ENCODE measurements at places on chromosomes 5 and 9.

DNA sequence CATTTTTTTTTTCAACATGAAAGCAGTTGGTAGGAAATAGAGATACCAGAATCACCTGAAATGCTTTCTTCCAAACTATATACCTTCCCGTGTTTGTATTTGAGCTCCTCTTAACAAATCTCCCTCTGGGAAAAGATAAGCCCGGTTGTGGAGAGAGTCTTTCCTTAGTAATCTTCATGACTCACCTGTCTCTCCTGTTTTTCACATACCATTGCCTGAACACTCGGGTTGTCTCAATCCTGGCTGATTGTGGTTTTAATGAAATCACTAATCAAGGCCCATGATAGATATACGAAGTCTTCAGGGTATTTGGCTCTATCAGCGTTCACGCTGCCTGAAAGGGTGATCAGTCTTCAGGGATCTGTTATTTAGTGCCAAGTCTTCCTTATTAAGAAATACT lies 136.7 kb downstream of the MAN2A1 start:
- DNase-seq = no peak

DNA sequence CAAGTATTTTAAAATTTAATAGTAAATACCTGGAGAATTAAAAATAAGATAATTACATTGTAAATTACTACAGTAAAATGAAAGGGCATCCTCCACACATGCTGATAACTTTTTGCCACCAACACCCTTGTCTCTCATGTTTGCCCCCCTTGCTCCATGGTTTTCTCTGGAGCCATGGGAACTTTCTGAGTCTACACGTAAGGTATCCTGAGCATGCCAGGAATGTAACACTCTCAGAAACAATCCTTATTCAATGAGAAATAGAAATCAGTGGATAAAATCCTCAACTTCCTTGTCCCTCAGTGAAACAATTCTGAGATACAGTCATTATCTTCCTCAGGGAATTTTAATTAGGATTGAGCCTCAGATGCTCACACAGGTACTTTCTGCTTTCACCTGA lies 108.9 kb downstream of the IZUMO3 start:
- DNase-seq = no peak

DNA sequence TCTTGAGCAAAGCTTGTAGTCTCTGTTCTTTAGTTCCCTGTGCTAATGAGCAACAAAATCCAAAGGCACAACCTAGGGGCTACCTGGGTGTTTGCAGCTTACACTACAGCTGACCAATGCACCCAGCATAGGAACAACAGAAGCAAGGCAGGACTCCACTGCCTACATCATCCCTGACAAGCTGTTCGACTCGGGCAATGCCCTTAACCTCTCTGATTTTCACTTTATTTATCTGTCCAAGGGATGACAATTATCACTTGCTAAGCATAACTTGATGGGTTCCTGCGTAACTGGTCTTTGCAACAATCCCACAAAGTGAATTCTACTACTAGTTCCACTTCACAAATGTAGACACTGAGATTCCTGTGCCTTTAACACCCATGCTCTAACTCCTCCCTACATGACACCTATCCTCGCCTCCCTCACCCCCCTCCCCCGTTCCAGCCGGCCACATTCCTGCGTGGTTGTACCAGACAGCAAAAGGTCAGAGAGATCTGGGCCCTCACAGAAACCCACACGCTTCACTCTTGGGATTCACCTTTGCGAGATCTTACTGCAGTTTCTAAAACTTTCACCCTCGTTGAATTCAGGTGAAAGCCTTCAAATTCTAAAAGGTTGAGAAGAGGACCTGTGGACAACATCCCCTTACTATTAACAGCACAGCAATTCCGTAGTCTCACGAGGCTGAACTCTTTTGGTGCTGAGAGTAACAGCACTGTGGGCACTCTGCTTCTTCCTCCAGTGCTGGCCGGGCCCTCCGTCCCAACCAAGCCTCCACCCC lies 995 bp downstream of the IPPK start:
- peak; percentile 57 for DNase-seq

- DNase-seq = no peak
These were observed 28.7 kb downstream of the CAST start for GRCh38 chr5:96690861-96691260.

- DNase-seq = no peak
These were observed 31.0 kb upstream of the SLC1A3 start for GRCh38 chr5:36575361-36575781.

- no peak for DNase-seq
These were observed 50.4 kb upstream of the RNF130 start for GRCh38 chr5:180121826-180122413.

DNA sequence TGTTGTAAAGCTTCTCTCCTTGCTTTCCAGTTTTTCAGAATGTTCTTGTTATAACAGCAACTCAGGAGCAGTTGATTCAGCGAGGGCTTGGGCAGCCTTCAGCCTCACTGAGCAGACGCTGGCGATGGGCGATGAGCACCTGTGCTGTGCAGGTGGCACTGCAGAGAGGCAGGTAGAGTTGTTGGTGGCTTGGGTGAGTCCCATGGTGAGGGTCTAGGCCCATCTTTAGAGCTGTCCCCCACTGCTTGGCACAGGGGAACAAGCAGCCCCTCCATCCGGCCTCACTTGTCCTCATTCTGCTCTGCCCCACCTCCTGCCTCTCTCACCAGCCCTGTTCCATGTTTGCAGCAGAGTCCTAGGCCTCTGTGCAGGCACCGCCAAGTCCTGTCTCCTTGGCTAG lies 6.1 kb upstream of the CXCL14 start:
- DNase-seq = no peak

DNA sequence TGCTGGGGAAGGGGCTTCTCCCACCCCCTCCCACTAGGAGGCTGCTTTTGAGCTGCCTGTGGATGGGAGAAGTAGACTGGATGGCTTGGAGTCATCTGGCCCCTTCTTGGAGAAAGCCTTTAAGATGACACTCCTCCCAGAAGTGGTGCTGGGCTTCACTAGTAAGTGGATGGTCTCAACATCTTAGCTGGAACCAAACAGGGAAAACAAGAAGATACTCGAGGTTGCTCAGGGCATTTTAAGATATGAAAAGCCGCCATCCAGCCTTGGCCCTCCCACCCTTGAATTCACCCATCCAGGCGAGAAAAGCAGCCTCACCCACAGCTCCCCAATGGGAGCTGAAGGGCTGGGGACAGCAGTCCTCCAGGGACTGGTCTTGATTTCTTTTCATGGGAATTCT lies 7.8 kb upstream of the SMIM32 start:
- no peak for DNase-seq

GRCh38 chr9:112069318-112070169 lies 105.6 kb downstream of the SUSD1 start:
- peak; percentile 41 for DNase-seq

DNA sequence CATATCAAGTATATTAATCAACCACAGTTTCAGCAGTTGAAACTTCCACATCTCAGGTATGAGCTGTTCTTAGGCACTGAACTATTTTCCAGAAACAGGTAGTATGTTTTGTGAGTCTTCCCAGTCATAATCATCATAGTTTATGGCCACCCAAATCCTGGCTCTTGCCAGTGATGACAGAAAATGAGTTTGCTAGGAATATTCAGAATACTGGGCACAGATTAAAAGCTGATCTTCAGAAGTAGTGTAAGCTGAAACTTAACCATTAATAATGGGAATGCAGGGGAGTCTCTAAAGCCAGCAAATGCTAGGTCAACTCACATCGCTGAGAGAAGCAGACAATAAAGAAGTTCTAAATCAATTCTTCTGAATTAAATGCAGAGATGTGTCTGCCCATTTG lies 64.5 kb downstream of the PLPP1 start:
- no peak for DNase-seq

DNA sequence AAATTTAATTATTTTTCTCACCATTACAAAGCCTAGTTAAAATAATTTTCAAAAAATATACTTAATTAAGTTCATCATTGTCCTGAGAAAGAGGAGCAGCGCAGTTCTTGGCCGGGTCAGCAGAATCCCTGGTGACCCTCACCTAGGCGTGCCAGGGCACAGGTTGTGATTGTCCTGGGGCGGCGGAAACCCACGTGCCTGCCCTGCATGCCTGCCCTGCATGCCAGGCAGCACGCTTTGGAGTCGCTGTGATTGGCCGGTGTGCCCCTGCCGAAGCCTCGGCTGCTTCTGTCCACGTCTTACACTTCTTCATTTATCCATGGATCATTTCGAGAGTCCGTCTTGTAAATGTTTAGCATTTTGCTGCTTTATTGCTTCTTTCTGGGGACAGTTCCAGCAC lies 25.6 kb downstream of the SLC12A2 start:
- DNase-seq = no peak

- no peak for DNase-seq
These were observed 31.5 kb downstream of the SLC6A3 start for GRCh38 chr5:1413611-1414241.

DNA sequence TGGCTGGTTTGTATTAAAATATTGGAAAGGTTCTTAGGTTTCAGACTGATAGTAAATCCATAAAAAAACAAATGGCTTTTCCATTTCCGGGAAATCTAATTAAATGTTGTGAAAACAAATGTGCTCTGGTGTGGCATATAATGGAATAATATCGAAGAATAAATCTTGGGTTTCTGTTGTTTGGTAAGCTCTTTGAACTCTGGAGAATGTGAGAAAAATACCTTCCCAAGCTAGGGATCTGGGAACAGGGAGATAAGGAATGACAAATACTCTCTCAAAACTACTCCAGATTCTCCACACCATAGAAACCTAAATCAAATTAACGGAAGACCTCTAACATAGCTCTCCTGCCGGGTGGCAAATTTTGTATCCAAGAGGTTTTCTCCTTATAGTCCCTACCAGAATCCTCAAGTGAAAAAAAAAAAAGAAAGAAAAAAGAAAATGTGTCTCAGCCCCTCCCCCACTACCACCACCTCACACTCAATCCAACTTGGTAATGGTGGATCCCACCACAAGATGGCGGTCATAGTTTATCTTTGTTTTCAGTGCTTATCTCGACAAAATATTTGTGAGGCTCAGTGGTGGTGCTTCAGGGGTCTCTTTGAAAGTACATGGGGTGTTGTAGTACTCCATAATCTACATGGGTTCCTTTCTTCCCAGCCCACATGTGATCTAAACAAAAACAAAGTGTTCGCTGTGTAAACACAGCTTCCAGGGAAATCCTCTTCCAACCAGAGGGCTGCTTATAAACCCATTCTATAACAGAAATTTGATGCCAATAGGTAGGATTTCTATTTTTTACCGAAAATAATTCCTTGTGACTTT lies 54.5 kb upstream of the FST start:
- DNase-seq = peak; percentile 24

GRCh38 chr9:26800322-26800721 lies 92.3 kb downstream of the CAAP1 start:
- no peak for DNase-seq

- DNase-seq = no peak
These were observed 100.0 kb downstream of the BASP1 start for GRCh38 chr5:17317473-17317872.

GRCh38 chr9:70829591-70830265 lies 291.7 kb downstream of the TRPM3 start:
- DNase-seq = no peak

DNA sequence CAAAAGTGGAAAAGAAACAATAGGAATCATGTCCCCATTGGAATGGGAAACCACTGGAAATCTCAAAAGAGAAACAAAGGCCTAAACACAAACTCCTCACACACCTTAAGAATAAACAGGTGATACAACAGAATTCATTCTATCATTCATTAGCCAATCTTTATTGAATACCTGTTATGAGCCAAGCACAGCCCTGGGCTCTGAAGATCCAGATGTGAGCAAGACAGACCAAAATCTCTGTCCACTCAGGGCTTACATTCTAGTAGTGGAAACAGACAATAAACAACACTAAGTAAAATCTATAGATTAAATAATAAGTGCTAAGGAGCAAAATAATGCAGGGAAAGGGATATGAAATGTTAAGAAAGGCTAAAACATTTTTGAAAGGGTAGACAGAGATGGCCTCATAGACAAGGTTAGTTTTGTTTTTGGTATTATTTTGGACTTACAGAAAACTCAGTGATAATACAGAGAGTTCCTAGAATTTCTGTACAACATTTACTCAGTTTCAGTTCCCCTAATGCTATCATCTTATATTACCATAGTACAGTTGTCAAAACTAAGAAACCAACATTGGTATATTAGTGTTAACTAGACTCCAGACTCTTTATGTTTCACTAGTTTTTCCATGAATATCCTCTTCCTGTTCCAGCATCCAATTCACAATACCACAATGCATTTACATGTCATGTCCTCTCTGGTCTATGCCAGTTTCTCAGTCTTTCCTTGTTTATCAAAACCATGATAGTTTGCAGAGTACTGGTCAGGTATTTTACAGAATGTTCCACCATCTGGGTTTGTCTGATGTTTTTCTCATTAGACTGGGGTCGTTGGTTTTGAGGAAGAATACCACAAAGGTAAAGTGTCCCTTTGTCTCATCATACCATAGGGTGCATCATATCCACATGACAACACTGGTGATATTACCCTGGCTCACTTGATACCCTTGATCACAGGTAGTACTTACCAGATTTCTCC lies 103.7 kb downstream of the SIL1 start:
- DNase-seq = no peak

DNA sequence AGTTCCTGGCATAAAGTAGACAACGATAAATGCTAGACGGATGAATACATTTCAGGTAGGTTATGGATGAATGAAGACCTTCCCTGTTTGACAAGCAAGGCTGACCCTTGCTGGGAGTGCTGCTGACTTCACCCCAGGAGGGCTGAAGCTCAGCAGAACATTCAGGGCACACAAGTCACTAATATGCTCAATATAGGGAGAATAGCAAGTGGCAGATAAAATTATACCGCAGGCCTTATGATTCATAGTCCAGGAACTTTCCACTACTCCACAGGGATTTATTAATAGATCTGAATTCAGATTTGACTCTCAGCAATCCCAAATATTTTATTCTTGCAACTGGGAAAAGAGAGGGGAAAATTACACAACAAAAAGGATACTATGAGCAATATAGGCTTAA lies 38.2 kb upstream of the GRAMD2B start:
- DNase-seq = no peak

DNA sequence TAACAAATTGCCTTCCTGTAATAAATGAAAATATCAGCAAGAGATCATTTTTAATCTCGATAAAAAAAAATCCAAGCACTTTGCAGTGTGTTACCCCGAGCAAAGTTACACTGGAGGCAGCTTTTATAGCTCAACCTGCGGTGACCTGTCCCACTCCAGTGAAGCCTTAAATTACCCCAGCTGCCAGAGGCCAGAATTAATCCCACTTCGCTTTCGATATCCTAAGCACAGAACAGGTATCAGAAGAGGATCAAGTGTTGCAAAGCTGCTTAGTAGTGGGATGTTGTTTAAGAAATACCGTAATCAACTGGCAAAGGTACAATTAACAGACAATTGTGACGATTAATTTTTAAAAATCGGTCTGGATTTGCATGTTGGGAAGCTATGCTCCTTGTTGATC lies 314.0 kb downstream of the AGTPBP1 start:
- DNase-seq = no peak

All from GM20000 (cell line).